GM23248 (cell line): ENCODE measurements at places on chromosomes 5 and 9. TPM values are rescaled to one million over a fixed set of nuclear protein-coding genes. Genes with fewer than 3 reads are reported as not detected.

Gene PRRX2
- polyA plus RNA-seq, result 137 and 141 TPM in 2 replicates

DNA sequence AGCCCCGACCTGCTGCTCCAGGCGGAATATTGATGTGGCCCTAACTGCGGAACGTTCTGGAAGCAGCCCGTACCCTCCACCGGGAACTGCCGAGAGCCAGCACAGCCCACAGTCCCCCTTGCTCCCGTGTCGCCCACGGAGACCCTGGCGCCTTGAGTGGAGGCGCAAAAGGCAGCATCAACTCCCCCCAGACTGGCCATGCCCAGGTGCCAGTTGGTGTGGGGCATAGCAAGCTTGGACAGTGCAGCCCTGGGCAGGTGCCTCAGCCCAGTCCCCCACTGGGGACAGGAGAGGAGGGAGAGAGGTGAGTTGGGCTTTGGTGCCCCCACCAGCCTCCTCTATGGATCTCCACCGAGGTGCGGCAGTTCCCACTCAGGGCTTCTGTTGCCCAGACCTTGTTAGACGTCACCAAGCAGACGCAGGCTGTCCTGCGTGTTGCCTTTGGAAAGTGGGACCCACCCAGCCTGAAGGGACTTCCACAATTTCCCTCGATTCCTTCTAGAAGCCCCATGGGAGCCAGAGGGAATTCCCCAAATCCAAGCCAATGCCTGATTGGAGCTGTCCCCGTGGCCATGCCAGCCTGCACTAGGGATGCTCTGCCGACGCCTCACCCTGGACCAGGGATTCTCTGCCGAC, 19.8 kb upstream of the NRARP start:
- H3K27me3 ChIP-seq, result no peaks in the 10 kb centered on the region
- H3K4me3 ChIP-seq, result no peak overlapping the region
- DNase-seq, result no peak
- no peaks in the 10 kb centered on the region for H3K36me3 ChIP-seq
- no peaks in the 10 kb centered on the region for H3K4me1 ChIP-seq
- no peak overlapping the region for H3K27ac ChIP-seq

- no peaks in the 10 kb centered on the region for H3K36me3 ChIP-seq
- no peak overlapping the region for H3K27ac ChIP-seq
- DNase-seq, result peak; percentile 6
- H3K4me3 ChIP-seq, result no peak overlapping the region
- no peaks in the 10 kb centered on the region for H3K27me3 ChIP-seq
Observed at GRCh38 chr9:85716031-85716877, 25.5 kb downstream of the AGTPBP1 start.

DNA sequence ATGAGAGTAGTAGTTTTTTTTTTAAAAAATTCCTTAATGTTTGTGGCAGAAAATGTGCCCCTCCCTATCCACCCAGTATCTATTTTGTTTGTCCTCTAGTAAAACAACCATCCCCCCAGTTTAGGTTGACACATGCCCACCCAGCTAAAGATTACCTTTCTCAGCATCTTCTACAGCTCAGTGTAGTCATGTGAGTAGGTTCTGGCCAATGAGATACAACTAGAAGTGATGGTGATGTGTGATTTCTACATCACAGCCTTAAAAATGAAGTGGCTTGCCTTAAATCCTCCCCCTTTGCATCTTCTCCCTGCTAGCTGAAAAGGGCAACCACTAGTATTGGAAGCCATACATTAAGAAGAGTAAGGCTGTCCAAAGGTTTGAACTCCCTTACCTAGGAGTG, 14.9 kb downstream of the CHD1 start:
- H3K27ac ChIP-seq, result no peak overlapping the region
- DNase-seq, result no peak

DNA sequence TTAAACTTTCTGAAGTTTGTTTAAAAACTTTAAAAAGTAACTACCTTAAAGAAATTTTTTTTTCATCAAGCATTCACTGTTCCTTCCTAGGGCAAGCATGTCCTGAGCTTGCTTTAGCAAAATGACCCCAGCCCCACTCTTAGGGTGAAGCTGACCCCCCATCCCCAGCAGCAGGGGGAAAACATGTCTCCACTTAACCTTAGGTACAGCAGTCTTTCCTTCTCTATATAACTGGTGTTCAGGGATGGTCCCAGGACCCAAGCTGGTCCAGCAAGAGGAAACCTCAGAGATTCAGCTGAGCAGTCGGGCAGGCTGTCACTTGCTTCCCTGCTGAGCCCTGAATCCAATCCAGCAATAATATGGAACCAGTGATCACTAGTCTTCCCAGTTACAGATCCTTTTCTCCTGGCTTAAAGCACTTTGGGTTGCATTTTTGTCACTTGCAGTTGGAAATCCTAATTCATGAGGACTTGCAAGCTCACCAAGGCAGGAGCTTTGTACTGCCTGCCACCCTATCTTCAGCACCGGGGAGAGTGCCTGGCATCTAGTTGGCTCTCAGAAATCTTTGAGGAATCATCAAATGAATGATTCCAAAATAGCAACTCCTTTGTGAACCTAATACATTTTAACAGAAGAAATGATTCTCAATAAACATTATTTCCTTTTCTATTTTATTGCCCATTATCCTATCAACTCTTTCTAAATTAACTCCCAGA, 91.2 kb downstream of the FSTL4 start:
- H3K27me3 ChIP-seq, result no peaks in the 10 kb centered on the region
- H3K27ac ChIP-seq, result no peak overlapping the region
- no peaks in the 10 kb centered on the region for H3K36me3 ChIP-seq
- H3K4me1 ChIP-seq, result no peaks in the 10 kb centered on the region

Gene INSL6
- polyA plus RNA-seq, result not detected in 2 replicates

GRCh38 chr9:83032065-83032625, 30.8 kb downstream of the RASEF start:
- H3K4me1 ChIP-seq, result peaks cover 21% of the 10 kb centered on the region
- no peak overlapping the region for H3K27ac ChIP-seq
- no peak overlapping the region for H3K4me3 ChIP-seq
- H3K36me3 ChIP-seq, result no peaks in the 10 kb centered on the region
